ENCODE measurements at places on chromosomes 1 and 21.

- DNase-seq: no peak
Observed at GRCh38 chr1:245749053-245749452, 594.3 kb downstream of the KIF26B start.

- DNase-seq: no peak
Observed at GRCh38 chr1:39407896-39408640, 83.4 kb upstream of the BMP8A start.

DNA sequence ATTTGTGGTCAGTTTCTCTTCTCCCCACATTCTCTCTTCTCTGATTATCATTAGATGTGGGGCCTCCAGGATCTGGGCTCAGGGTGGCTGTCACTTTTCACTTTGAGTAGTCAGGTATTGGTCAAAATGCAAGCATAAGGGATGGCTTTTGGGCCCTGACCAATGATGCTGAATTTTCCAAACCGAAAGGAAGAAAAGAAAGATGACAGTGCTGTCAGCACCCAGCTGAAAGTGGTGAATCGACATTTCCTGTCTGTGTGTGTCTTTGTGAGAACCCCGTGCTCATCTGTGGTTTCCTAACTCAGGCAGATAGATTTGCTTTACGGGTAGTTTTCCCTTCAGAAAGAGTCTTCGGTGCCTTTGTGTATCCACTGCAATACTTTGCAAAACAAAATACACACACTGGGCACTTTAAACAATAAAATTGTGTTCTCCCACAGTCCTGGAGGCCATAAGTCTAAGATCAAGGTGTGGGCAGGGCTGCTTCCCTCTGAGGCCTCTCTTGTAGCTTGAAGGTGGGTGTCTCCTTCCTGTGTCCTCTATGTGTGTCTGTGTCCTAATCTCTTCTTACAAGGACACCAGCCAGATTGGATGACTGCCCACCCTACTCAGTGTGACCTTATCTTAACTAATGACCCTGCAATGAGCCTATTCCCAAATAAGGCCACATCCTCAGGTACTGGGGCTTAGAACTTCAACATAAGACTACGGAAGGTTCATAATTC lies 274.8 kb upstream of the AJAP1 start:
- no peak for DNase-seq

- no peak for DNase-seq
Observed at GRCh38 chr1:39113109-39113743, 87.1 kb downstream of the NDUFS5 start.

DNA sequence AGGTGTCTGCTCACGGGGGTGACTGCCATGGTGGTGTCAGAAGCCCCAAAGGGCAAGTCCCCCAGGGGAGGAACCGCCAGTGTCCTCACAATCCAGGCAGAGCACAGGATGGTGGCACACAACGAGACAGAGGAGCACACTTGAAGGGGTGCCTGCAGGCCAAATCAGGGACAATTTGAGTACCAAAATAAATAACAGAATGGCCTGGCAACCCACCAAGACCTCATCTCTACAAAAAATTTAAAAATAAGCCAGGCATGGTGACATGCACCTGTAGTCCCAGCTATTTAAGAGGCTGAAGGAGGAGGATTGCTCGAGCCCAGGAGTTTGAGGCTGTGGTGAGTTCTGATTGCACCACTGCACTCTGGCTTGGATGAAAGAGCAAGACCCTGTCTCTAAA lies 38.2 kb downstream of the TIAM1 start:
- no peak for DNase-seq

GRCh38 chr1:55544826-55545225 lies 329.7 kb upstream of the USP24 start:
- no peak for DNase-seq

DNA sequence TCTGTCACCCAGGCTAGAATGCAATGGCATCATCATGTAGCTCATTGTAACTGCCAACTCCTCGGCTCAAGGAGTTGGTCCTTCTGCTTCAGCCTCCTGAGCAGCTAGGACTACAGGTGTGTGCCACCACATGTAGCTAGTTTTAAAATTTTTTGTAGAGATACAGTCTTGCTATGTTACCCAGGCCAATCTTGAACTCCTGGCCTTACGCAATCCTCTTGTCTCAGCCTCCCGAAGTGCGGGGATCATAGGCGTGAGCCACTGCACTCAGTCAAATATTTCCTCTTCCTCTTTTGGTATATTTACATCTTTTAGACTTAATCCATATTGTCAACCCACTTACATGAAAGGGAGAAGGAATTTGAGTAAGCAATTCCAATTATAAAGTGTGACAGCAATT lies 121.1 kb downstream of the EVI5 start:
- DNase-seq: no peak

DNA sequence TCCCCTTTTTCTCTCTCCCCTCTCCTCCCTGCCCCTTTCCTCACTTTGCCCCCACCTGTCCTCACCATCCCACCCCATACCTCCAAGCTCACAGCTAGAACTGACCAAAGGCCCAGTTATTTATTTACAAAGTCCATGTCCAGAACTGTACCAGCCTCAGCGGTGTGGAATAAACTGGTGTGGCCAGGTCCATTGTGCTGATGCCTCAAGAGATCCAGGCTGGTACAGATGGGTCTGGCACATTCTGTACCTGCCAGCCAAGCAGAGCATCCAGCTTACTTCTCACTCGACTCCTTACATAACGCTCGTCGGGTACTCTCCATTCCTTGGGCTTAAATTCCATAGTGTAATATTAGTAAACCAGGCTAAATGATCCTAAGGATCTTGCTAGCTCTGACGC lies 11.8 kb downstream of the PDZK1IP1 start:
- DNase-seq: no peak

DNA sequence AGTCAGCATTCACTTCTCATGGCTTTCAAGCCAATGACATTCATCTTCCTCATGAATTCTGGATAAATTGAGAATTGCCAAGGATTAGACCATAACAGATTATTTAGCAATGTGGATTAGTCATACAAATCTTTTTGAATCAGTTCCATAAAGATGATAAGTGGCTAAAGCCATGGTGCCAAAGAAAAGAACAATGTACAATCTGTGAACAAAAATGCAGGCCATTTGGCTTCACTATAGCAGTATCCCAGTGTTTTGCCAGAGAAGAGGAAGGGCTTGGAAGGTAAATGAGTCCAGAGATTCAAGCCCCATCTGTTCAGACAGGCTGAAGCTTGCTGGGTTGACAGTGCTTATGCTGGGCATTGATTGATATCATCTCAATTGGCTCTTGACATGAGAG lies 376.4 kb upstream of the LRRC7 start:
- DNase-seq: no peak

GRCh38 chr1:19448491-19449439 lies 36.6 kb downstream of the CAPZB start:
- no peak for DNase-seq

DNA sequence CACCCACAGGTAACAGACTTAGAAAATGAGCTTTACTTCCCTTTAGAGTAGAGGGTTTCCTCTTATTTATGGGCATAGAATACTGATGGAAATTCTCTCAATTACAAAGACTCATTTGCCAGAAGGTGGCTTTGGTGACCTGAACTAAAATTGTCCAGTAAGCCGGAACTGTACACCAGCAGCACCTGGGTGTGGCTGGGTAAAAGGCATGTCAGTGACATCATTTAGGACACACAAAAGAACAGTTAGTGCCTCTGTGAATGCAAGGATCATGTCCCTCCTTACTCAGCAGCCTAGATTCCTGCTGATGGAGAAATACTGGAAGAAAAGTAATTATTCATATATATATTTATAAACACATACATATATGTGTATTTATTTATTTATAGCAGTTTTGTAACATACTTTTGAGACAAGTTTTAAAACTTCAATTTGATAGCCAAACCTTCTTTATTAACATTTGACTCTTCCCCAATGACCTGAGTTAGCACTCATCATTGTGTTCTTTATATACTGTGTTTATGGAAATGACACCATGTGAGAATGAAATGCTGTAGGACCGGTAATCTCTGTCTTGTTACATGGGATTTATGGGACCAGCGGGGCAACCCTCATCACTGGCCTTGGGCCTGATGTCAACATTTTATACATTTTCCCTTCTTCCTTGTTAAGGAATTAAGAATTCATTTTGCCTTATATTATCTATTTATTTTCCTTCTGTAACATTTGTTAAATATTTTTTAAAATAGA lies 274.4 kb downstream of the BRINP2 start:
- DNase-seq: no peak

GRCh38 chr1:31764312-31765040 lies at the start of gene ADGRB2:
TSS of gene ADGRB2 (minus strand) at chr1:31764340. CDS start at chr1:31757221, 7,119 bp downstream.
- no peak for DNase-seq

DNA sequence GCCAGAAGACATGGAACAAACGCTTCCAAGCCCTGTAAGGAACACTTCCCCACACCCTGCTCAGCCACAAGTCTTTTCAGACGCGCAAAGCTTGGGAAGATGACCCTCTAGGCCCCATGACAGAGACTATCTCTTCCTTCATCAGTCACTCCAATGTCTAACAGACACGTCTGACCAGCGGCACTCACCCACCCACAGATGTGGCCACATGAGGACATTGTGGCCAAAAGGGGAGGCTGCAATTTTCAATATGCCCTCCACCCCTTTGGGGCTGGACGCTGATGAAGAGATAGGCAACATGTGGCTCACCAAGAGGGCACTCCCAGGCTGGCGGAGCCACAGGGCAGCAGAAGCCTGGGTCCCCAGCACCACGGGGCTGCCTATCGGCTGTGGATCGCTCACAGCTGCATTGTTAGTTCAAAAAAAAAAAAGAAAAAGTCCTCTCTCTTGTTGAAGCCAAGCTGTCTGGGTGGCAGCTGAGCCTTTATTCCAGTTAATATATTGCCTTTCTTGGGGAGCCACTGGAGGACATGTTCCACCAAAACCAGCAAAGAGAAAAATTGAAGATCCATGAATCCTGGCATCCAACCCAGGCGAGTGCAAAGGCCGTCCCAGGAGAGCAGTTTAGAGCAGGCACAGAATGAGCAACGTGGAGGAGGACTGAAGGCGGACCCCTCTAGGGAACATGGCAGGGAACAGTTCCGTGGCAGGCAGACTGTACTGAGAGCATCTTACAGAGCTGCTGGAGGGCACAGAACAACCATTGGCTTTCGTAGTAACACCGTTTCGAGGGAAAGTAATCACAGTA lies 52.7 kb upstream of the GPR153 start:
- no peak for DNase-seq

GRCh38 chr1:198903203-198903602 lies 264.4 kb downstream of the PTPRC start:
- no peak for DNase-seq

DNA sequence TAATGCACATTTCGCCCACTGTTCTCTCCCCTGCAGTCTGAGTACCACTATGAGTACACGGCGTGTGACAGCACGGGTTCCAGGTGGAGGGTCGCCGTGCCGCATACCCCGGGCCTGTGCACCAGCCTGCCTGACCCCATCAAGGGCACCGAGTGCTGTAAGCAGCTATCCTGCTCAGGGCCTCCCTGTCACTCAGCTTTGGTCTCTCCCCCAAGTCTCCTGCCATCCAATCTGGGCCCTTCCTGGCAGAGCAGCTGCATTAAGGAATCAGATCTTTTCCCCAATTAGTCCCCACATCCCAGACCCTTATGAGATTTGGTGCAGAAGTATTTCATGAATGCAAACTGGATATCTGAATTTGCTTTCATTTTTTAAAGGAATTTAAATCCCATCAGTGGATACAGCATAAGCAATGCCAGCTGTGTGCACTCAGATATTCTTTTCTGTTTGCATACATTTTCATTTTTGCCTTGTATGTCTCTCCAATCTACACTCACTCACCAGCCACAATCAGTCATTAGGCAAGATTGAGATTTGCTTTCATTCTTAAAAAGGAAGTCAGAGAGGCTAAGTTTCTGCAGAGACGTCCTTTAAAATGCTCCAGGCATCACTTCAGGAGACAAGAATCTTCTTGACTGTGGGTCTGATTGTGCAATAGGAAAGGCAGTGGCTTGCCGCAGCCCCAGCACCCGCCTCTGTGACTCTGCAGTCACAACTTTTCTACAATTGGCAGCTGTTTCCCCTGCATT lies 48.1 kb downstream of the ELAPOR1 start:
- no peak for DNase-seq

DNA sequence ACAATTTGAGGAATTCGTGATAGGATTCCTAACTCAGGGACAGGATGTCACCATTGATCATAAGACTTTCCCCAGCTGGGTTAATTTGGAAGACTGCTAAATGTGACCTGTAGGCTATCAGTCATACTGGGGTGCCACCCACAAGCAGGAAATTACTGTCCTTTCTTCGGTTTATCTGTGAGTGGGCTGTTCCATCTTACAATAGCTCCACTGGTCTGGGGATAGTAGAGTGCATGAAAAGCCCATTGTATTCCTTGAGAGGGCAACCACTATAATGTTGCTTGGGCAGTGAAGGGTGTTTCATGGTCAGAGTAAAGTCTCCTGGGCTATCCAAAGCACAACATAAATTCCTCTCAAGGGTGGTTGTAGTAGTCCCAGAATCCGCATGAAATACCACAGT lies 1523.0 kb upstream of the B3GALT2 start:
- no peak for DNase-seq

DNA sequence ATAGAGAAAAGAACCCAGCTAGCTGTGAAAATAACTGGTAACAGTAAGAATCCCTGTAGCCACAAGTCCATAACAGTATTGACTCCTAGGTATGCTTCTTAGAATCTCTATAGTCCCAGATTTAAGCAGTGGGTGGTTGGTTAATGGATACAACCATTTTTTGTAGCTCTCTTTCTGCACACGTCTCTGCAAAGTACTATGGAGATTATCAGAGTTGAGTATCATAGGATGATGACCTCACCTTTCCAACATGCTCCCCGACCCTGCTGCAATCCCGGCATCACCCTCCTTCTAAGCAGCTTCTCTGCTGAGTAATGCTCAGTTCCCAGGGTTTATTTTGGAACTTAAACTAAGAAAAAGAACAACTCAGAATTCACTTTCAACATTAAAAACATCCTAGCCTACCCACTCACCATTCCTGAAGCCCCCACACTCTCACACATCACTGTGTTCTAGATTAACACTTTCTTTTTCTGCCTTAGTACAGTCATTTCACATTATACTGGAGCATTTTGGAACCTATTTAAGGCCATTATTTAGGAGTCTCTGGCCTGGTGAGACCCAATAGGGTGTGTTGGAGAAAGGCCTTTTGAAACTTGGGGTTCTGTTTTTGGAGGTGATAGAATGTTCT lies 2.7 kb downstream of the MLLT11 start:
- no peak for DNase-seq

DNA sequence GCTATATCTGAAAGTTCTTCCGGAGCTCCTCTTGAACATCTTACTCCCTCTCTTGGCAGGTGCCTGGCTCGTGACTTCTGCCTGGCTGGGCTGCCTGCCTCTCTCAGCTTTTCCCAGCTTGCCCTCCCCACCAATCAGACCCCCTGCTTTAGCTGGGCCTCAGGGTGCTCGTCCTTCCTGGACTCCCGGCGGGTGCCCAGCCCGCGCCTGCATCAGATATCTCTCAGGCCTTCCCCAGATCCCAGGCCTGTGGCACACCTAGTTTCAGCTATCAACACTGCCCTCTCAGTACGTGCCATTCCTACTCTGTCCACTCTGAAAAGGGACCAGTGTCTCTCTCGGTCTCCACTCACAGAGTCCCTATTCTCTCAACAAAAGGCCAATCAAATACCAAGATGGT lies 96.5 kb upstream of the CLDN14 start:
- DNase-seq: no peak

- no peak for DNase-seq
Observed at GRCh38 chr21:42524341-42525028, 10.8 kb downstream of the SLC37A1 start.
